Ascending aorta (tissue), 2 donors: ENCODE measurements at places on chromosomes 7 and 10.

DNA sequence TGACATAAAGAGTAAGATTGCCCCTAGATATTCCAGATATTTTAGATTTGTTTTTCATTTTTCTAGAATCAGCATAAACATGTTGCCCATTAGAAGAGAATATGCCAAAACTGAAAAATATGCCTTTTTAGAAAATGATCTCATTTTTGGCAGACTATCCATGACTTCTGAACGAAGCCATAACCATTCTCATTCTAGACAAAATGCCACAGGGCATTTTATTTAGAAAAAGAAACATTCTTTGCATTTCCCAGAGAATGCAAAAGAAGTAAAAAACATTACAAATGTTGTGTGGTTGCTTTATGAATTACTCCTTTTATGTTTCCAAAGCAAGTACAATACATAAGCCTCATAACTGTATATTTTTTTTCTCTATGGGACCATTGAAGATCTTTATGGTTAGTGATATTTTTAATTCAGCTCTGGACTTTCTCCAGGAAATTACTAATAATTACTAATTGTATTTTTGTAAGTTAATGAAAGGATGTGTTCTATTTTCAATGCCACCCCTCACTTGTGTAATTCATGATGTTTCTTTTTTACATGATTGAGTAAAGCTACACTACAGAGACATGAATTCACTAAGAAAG is 109.6 kb upstream of the SEM1 start:
- no peak for DNase-seq

GRCh38 chr10:105969884-105970377 is 1194.6 kb downstream of the SORCS1 start:
- DNase-seq: no peak

DNA sequence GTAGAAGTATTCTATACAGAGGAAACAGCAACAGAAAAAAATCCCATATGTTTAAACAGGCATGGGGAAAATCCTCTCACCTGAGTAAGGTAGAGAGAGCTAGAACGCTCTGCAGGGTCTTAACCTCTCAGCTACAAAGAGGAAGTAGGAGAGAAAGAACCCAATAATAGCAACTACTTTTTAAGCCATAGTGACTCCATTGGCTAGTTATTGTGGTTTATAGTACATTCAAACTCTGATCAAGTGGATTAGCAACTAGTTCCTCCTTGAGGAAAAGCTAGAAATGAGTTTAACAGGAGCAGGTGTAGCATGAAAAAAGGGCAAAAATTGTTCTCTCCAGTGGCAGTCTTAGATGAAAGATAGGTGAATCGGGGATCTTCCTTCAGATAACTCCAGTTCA is 89.7 kb downstream of the HGF start:
- no peak for DNase-seq

- no peak for DNase-seq
These were observed 171.5 kb upstream of the ADCY1 start for GRCh38 chr7:45402480-45403218.

GRCh38 chr10:32298075-32298812 is 48.7 kb downstream of the EPC1 start:
- no peak for DNase-seq

GRCh38 chr7:131974671-131975070 is 418.2 kb upstream of the PODXL start:
- DNase-seq: no peak

- DNase-seq: no peak
These were observed 364.0 kb upstream of the LRGUK start for GRCh38 chr7:133763076-133763640.

- DNase-seq: no peak
These were observed 173.6 kb upstream of the AKR1E2 start for GRCh38 chr10:4652111-4653010.

GRCh38 chr10:46329690-46330016 is 42.9 kb downstream of the ANTXRL start:
- DNase-seq: peak; percentile 39

DNA sequence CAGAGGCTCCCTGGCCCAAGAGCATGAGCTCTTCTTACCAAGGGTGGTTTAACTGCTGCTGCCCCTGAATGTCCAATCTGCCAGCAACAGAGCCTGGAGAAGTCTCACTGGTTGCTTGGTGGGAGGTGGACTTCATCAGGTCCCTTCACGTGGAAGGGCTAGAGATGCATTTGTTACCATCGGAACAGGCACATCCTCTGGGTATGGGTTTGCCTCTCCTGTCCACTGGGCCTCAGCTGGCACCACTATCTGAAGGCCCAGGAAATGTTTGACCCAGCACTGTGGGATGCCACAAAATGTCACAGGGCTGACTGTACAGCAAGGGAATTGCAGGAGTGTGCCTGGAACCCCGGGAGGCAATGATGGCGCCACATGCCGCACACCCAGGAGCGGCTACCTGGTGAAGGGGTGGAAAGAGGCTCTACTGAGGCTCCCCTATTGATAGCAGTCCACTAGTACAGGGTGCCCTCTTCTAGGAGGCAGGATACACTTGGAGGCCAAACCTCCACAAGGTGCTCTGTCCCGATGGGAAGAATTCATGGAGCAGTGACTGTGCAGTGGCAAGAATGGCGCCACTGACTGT is 603.1 kb upstream of the MGMT start:
- no peak for DNase-seq

GRCh38 chr7:45869426-45869825 is 3.5 kb downstream of the CCDC201 start:
- DNase-seq: no peak

DNA sequence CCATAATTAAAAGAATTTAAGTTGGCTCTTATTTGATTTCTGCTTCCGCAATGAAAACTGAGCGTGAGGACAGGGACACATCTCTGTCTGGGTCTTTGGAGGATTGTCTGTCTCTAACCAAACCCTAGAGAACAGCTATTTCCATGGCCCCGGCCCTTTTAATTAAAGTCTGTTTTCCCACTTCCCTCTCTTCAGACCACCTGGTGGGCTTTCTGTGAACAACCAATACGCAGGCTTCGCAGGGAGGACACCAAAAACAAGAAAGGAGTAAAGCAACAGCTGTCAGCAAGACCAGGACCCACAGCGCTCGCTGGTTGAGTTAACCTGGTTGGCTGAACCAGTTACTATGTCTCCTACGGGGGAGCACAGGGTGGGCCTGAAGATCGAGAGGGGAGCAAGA is 217.1 kb upstream of the FRMD4A start:
- DNase-seq: no peak

GRCh38 chr7:144011458-144012230 is 11.5 kb downstream of the OR6B1 start:
- DNase-seq: no peak
